ENCODE measurements at places on chromosomes 3 and 15.

- peak; percentile 74 for DNase-seq
These were observed 757 bp downstream of the AVEN start for GRCh38 chr15:34038023-34038870.

DNA sequence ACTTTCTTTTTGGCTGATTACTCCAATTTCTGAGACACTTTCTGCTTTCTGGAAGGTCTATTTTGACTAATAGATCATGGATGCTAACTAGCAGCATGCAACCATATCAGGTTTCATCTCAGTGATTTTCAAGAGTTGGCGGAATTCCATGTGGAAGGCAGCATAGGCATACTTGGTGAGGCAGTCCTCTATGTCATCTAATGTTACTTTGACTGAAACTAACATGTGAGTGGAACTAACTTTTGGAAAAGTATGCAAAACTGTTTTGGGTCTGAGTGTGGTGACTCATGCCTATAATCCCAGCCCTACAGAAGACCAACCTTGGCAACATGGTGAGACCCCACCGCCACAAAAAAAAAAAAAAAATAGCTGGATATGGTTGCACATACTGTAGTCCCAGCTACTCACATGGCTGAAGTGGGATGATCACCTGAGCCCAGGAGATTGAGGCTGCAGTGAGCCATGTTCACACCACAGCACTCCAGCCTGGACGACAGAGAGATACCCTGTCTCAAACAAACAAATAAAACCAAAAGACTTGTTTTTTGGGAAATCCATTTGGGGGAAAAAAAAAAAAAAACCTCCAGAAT lies 1033.7 kb downstream of the ROBO1 start:
- peak; percentile 79 for DNase-seq

- DNase-seq = peak; percentile 6
These were observed 255.2 kb downstream of the NR2F2 start for GRCh38 chr15:96585484-96586386.

DNA sequence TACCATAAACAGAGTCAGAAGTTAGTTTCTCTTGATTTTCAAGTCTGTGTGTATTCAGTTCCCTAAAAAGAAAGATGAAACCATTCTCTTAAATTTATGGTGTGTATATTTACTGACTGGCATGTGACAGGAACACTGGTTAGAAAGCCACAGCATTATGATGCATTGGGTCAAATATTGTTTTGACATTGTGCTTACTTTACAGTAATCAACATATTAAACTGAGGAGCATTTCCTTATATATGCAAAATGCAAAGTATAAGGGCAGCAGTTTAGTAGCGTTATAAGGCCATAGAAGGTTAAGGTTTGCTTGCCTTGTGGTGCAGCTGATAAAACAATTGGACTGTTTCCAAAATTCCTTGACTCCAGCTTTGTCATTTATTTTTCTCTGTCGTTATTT lies 72.9 kb downstream of the EPHA3 start:
- DNase-seq = peak; percentile 17

DNA sequence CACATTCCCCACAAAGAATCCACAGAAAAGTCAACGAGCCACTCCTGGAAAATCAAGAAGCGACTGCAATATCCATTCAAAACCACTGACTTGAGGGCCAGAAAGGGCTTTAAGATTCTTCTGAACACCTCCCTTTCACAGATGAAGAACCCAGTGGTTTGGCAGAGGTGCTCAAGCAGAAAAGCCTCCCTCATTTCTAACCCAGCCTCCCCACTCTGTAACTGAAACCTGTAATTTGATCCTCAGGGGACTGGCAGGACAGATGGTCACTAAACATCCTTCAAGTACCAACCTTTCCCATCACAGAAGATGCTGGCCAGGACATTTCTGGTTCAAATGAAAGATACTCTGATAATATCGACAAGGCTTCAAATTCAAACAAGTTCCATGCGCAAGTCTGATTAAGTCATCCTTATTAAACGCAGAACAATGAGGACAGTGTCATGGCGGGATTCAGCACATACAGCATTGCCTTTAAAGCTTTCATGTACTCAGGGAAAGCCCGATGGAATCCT lies 5.5 kb downstream of the SEMA5B start:
- no peak for DNase-seq

- DNase-seq = peak; percentile 95
These were observed 183.8 kb upstream of the THRB start for GRCh38 chr3:24678421-24678865.

- no peak for DNase-seq
These were observed 40.4 kb upstream of the C15orf39 start for GRCh38 chr15:75161106-75161916.

GRCh38 chr15:28112962-28113361 lies 13.8 kb upstream of the OCA2 start:
- DNase-seq = no peak

DNA sequence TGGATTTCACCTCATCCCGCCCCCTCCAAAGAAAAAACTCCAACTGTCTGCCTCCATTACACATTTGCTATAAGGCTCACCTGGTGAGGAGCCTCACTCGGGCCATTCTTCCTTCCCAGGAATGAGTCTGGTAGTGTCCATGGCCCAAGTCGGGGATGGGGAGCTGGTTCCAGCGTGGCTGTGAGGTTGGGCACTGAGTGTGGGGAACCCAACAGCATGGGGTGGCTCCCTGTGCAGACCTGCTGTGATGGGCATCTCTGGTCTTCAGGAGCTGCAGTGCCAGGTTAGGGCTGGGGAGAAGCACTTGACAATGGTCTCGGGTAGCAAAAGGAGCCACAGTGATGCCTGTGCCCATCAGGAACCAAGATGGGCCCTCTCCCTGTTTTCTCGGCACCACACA lies 39.2 kb downstream of the TMEM158 start:
- DNase-seq = no peak

- no peak for DNase-seq
These were observed 29.8 kb downstream of the NFKBIZ start for GRCh38 chr3:101879102-101879501.

GRCh38 chr3:117955196-117955595 lies 1079.5 kb downstream of the IGSF11 start:
- DNase-seq = no peak

DNA sequence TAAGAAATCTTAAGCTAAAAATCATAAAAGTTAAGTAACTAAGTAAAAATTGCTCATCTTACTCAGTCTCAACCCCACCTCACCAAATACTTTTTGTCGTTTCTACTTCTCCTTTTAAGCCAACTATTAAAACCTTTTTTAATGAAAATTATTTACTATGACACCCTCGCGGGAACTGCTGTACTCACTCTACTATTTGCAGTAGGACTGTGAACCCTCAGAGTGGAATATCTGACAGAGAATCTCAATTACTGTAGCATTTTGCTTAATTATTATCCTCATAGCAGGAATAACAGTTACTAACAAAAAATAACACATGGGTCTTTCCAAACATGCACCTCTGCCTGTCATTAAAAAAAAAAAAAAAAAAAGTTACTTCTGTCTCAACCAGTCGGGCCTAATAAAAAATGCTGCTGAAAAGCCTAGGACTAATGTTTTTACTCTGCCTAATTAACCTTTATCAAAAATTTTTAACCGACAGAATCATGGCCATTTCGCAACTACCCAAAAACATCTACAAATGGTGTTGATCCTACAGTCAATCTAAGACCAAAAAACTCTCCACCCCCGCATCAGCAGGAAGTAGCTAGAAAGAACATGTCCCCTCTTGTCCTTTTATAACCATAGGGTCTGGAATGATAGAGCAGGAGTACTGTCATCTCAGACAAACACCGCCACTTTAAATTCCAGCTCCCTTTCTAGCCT lies 10.2 kb downstream of the ALDH1L1 start:
- no peak for DNase-seq

- no peak for DNase-seq
These were observed at the start of gene AVEN for GRCh38 chr15:34038871-34039789. Gene AVEN, minus strand, starts transcription at chr15:34039204. Its CDS starts 158 bp downstream, at chr15:34039046.

DNA sequence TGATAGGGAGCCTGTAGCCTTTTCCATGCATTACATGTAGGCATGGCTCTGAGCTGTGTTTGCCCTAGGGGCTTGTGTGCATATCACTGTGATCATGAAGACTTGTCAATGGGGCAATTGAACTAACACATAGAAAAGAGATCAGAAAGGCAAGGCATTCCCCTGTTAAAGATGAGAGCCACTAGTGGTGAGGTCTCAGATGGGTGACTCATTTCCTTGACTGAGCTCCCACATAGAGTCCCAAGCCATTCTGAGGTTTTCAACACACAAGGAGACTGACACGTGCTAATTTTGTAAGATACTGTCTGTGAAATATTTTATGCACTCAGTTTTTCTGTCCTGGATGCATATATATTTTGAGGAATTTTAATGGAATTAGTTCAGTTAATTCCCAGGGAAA lies 53.8 kb downstream of the SAMMSON start:
- no peak for DNase-seq

DNA sequence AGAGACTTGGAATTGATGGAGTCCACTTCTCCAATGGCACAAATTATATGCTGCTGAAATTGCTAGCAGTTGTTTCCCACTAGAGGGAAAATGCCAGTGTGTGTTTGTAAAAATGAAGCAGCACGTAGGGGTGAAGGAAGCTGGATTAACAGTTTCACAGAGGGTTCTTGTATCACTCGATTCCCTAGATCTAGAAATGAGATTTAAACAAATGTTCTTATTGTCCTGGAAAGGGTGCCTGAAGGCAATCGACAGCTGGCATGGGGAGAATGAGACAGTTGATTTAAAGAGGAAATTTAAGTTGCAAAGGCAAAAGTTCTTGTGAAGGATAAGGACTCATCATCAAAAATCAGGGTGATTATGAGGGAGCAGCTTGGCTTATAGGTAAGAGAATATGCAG lies 234.8 kb upstream of the ARPP21 start:
- DNase-seq = peak; percentile 13
